Kidney capillary endothelial cell (primary cell): ENCODE measurements at places on chromosomes 7 and 10.
A peak's percentile ranks its signal among the peaks of the same experiment; 100 is the strongest.

DNA sequence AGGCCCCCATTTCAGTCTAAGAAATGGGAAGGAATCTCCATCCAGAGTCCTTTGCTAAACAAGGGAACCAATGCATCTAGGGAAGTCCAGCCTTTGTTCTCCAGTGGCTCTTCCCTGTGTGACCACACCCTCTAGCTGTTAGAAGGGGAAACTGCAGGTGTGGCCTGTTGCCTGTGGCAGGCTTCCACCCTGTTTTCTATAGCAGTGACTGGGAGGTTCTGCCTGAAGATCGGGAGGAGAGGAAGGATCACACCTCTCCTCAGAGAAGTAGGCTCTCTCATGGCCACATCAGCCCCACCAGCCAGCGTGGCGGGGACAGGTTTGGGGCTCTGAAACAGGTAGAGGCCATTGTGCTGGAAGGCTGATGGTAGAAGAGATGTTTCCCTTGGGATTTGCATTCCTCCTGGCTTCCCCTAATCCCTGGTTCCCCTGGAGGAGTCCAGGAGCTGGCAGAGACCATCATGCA, 47.7 kb upstream of the TRIM8 start:
- peak; percentile 57 for DNase-seq

GRCh38 chr10:69377933-69378332, 38.8 kb downstream of the TACR2 start:
- DNase-seq, result peak; percentile 76

- no peak for DNase-seq
These were observed 295.2 kb downstream of the GATA3 start for GRCh38 chr10:8349610-8350249.

DNA sequence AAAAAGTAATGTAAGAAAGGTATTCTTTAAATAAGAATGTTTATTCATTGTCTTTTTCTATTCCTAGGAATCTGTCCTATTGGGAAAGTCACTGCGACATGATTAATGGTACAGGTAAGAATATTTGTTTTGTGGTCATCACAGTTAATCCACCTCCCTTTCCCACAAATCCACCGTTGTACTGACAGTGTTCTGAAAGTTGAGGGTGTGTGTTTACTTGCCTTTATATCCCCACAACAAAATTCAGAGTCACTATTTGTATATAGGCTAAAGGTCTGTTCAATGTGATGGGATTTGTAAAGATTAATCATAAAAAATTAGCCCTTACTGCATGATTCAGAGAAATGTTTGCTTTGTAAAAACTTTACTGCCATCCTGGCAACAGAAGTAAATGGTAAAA, 27.9 kb downstream of the CD36 start:
- no peak for DNase-seq

- no peak for DNase-seq
These were observed 264.0 kb downstream of the INHBA start for GRCh38 chr7:41438705-41439514.

- DNase-seq, result no peak
These were observed 1.9 kb downstream of the ZKSCAN1 start for GRCh38 chr7:100017300-100017699.

- DNase-seq, result no peak
These were observed 944.7 kb downstream of the SORCS3 start for GRCh38 chr10:105585753-105586152.

- DNase-seq, result no peak
These were observed 3.3 kb downstream of the GRID1 start for GRCh38 chr10:86363184-86363832.

GRCh38 chr7:133723044-133723443, 404.1 kb upstream of the LRGUK start:
- no peak for DNase-seq

DNA sequence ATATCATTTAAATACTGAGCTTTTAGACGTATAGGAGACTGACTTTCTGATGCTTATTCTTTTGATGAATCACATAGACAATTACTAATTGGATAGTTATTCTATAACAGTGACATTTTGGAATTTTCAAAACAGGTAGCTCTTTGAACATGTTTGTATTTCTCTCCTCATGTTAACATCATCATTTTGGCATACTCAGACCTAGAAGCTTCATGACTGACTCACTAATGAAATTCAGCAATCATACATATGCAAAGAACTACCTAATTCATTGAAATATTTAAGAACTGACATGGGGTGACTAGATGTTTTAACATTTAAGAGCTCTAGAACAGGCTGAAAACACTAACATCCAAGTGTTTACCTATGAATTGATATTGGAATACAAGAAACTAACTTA, 192.3 kb downstream of the VTI1A start:
- no peak for DNase-seq

DNA sequence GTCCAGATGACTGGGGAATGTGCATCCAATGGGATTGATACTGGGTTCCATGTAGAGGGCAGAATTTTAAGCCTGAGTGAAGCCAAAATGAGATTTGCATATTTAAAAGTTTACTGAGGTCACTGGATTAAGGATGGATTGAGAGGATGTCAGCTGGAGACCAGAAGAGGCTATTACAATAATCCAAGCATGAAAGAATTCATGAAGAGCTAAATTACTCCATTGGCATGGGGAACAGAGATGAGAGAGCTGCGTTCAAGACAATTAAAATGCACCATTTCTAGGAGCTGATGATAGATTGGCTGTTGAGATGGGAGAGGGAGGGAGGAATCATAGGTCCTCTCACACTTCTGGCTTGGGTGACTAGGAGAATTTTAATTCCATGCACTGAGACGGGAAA, 158.5 kb downstream of the JCAD start:
- no peak for DNase-seq

GRCh38 chr7:87564296-87564963, 36.3 kb downstream of the ABCB1 start:
- DNase-seq, result no peak

DNA sequence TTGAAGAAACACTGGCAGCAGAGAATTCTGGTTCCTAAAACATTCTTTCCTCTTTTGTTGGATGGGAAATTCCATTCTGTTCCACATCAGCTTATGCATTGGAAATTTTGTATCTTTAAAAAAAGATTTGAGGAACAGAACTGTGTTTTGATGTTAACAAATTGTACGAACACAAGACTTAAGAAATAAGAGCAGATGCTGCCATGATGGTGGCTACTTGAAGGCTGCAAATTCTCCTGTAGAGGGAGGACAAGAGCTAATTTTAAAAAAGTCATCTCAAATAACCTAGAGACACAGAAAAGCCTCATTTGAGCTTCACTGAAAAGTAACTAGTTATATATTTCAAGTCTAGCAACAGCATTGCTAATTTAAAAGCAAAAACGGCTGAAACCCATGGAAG, 29.8 kb downstream of the NDUFB2 start:
- no peak for DNase-seq

- DNase-seq, result no peak
These were observed 160.5 kb downstream of the ADAM12 start for GRCh38 chr10:126227762-126228134.

GRCh38 chr7:68269405-68269804, 1272.8 kb downstream of the TYW1 start:
- DNase-seq, result no peak

- DNase-seq, result peak; percentile 85
These were observed 17.5 kb downstream of the HKDC1 start for GRCh38 chr10:69237528-69238159.

DNA sequence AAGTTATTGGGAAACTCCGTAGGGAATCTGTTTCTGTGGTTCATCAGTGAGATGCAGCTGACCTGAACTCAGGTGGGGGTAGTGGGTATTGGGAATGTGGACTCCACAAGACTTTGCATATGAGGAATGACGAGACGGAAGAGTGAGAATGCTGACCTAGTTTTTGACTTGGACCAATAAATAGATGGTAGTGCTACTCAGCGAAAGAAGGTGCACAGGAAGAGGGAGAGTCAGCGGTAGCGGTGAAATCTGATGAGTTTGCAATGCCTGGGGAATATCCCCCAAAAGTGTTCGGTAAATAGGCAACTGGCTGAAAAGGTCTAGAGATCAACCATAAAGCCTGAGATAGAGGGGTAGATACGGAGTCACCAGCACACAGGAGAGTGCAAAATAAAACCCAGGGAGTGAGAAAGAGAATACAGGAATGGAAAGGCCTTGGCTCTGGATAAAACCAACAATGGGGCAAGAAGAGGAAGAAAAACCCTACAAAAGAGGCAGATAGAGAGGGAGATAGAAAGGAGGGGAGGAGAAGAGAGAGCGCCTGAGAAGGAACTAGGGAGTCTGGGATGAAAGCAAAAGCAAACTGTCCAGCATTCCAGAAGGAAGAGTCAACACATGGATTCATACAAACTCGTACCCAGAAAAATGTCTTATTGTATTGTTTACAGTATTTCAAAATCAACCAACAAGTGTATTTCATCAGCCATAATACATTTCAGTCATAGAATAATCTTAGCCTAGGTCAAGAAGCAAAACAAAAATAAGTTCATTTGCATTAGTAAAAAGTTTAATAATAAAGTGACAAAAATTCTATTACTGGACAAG, 5.4 kb downstream of the ARHGAP21 start:
- peak; percentile 35 for DNase-seq

DNA sequence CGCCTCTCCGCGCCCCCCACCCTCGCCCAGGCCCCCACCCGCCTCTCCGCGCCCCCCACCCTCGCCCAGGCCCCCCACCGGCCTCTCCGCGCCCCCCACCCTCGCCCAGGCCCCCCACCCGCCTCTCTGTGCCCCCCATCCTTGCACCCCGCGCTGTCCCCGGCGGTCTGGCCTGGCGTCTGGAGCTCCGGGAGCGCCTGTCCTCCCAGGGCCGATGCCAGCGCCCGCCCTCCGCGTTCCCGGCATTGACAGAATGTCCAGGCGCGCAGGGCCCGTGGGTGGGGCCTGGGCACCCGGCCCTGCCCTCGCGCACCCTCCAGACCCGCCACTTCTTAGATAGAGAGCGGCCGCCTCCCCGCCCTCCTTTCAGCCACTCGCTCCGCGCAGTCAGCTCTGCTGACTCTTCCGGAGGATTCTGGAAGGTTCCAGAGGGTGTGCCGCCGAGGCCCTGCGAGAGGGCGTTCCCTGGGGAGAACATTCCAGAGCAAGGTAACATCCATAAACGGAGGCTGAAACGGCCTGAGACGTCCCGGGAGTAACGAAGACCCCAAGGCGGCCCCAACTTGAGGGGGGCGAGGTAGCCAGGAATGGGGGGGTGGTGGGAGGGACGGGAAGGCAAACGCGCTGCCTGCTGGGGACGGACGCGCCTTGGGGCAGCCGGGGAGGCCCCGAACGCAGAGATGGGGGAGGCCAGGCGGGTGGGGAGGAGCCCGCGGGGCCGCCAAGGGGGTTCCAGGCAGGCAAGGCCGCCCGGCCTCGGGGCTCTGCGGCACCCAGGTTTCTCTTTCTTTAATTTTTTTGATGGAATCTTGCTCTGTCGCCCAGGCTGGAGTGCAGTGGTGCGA, 117.8 kb downstream of the DYNC2I1 start:
- no peak for DNase-seq

DNA sequence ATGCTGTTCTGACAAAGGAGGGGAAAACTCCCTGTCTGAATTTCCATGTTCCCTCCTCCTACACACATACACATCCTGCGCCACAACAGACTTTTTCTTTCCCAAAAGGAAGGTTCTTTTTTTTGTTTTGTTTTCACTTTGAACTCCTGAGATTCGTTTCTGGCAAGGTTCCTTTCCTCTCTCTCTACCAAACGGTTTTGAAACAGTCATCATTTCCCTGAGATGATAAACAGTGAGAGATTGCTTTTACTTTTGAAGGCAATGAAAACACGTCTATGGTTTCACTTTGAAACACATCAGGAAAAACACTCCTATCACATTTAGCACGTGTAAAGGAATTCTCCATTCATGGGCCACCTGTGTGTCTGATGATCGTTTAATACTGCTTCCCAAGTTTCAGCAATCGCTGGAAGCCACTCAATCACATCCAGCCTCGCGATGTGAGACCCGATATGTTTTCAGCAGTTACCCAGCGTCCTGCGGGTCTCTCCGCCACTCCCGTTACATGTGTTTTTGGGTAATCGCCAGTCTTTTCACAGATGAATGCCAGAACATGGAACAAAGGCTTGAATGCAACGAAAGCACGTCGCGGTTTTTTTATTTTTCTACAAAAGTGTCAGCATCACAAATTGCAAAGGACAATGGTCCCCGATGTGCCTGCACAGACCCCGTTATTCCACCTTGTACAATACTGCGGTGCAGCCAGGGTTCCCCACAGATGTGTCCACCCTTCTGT, 62.8 kb upstream of the CUX1 start:
- DNase-seq, result peak; percentile 17

DNA sequence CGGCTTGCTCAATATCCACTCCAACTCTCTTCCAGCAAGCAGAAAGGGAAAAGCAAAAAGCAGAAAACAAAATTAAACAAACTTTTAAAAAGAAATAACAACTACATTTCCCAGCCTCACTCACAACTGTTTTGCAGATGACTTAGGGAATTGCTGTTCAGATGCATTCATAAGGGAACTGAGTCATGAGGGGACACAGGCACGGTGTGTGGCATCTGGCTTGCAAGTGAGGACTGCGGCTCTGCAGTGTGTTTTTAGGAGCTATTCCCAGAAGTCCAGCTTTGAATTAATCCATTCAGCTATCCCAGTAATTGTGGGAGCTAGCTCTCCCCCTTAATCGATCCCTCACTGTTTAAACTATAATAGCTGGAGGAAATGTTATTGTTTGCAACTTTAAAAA, 30.3 kb downstream of the PTN start:
- no peak for DNase-seq

GRCh38 chr7:150341263-150342120, at the start of gene RARRES2:
RARRES2 (minus strand) TSS chr7:150341629; CDS start chr7:150340609, 1,020 bp downstream.
- DNase-seq, result no peak

- DNase-seq, result peak; percentile 38
These were observed 48.3 kb downstream of the ZNF783 start for GRCh38 chr7:149310113-149310836.

GRCh38 chr7:104982308-104983075, 31.5 kb upstream of the KMT2E start:
- DNase-seq, result no peak

GRCh38 chr10:61721431-61721830, 58.7 kb downstream of the CABCOCO1 start:
- no peak for DNase-seq

- DNase-seq, result no peak
These were observed 254.3 kb upstream of the NPVF start for GRCh38 chr7:25482631-25483030.

DNA sequence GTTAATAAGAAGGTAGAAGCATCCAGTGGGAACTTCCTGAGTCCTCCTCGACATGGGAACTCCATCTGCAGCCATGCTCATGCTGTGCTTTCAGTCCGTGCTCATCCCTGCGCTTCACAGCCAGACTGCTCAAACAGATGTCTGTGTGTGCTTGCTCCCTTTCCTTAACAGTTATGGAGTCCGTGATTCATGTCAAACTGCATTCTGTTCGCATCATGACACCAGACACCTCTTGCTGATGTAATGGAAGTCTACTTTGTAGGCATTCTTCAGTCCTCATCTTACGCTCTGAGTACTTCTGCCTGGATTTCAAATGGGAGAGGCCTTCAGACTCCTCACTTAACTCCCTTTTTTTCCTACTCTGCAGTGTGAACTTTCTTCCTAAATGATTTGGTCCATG, 304.9 kb downstream of the SUGCT start:
- no peak for DNase-seq

GRCh38 chr7:129989466-129989865, 36.7 kb upstream of the UBE2H start:
- DNase-seq, result no peak
